ENCODE measurements at places on chromosomes 6 and 20.

- DNase-seq = no peak
Observed at GRCh38 chr6:106474466-106474865, 113.9 kb downstream of the CRYBG1 start.

- DNase-seq = no peak
Observed at GRCh38 chr6:18424201-18424600, 37.1 kb downstream of the RNF144B start.

DNA sequence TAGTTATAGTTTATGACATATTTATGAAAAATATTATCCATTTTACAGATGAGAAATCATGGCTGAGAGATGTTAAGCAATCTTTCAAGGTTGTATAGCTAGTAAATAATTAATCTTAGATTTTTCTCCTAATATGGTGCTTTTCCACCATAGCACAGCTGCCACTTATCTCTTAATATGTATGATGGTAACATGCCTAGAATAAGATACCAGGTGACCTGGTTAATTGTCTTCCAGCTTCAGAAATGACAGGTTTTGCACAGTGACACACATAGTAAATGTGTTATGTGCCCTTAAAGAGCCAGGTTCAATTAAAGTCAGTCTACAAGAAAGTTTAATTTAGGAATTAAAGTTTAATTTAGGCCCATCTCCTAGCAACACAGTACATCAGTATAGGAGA lies 14.8 kb downstream of the TUBB2A start:
- peak; percentile 57 for DNase-seq

- peak; percentile 58 for DNase-seq
Observed at GRCh38 chr6:12024699-12025434, 12.8 kb downstream of the HIVEP1 start.

DNA sequence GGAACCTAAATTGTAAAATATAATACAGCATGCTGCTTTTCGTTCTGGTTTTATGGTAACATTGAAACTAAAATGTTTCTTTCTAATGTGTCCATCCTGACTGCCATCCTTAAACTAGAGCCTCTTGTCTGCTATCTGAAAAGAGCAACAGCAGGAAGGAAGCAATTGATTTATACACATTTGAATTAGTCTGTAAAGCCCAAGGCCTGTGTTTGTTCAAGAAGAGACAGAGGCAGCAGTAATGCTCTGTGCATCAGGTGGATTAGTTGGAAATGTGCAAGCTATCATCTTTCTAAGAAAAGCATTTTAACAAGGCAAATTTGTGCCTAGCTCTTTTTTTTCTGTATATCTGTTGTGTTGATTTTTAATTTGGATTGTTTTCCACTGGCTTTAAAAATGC lies 128.6 kb downstream of the SCAF8 start:
- DNase-seq = no peak

GRCh38 chr20:37277253-37277593 lies 12.2 kb upstream of the MANBAL start:
- no peak for DNase-seq

DNA sequence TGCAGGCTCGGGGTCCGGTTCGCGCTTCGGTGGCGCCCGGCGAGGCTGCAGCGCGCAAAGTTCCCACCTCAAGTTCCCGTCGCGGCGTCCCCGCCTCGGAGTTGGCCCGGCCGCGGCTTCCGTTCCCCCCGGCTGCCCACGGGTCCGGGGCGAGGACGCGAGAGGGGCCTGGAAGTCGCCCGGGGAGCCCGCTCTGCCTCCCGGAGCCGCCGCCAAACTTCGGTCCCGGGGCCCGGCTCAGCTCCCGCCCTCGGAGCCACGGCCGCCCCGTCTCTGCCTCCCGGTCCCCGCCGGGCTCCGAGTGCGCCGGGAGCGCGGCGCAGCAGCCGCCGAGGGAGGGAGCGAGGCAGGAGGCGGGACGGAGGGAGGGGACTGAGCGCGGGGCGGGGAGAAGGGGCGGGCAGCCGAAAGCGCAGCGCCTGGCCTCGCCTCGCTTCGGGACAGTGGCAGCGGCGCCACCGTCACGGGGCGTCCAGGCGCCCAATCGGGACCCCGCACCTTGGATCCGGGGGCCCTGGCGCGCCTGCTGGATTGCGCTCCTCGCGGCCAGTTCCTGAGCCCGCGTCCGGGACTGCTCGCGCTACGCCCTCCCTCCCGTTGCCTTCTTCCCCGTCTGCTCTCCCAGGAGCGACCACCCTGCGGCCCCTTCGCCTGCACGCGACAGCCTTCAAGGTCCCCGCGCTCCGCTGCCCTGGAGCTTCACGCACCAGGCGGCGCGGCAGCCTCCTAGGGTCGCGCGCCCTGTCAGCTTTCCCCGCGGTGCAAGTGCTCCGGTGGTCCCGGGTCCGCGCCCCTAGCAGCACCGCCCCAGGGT lies at the start of gene KCNG1:
KCNG1 (minus strand) TSS at position 305 of the 814 bp plus-strand sequence. CDS start 12,769 bp downstream, outside the sequence.
- DNase-seq = peak; percentile 71

DNA sequence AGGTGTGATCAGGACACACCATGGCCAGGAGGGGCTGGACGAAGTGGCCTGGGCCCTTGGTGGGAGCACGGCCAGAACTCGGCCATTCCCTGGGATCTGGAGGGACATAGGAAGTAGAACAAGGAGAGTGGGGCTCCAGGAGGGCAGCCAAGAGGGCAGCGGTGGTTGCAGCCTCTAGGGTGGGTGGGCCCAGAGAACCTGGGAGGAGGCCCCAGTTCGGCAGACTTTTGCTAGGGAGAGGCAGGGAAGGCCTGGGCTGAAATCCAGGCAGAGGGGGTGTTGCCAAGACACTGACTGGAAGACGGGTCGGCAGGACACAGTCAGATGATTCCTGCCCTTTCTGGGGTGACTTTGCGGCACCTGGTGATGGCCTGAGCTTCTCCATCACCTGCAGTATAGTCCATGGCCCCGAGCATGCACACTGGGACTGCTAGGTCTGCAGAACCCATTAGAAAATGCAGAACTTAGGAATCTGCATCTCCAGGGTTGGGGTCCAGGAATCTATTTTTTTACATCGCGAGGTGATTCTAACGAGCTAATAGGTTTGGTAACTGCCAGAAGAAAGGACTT lies 224.8 kb downstream of the SYNDIG1 start:
- DNase-seq = no peak

DNA sequence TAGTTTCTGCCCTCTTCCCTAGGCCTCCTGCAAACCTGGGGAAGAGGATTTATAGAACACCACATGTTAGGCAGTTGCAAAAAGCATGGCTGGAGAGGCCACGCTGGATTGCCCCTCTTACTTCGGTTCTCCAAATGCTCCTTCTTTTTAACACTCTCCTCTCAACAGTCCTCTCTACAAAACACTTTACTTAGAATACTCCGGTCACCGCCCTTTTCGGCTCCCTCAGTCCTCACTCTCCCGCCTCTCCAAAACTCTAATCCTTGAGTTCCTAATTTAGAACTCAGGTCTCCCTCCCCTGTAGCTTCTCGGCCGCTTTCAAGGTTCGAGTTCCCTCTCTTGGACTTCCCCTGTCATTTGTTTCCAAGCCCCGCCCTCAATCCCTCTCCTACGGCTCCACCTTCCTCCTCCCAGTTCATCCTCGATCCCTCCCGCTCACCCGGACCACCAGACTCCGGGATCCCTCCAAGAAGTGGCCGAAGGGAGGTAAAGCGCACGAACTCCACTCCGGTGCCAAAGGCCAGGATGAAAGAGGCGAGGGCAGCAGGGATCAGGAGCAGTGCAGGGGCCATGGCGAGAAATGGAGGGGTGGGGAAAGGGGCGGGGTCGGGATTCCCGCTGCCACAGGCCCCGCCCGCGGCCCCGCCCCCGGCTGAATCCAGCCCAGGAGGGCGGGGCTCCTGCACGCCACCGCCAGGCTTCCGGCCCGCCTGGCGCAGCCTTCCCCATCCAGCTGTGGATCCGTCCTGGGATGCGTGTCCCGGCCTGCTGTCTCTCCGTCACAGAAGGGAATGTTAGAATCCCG lies at the start of gene NRM:
NRM (minus strand) TSS at position 582 of the 805 bp plus-strand sequence; CDS start at position 572, 10 bp downstream.
- DNase-seq = peak; percentile 94

- no peak for DNase-seq
Observed at GRCh38 chr6:137776786-137777686, 90.0 kb upstream of the TNFAIP3 start.

DNA sequence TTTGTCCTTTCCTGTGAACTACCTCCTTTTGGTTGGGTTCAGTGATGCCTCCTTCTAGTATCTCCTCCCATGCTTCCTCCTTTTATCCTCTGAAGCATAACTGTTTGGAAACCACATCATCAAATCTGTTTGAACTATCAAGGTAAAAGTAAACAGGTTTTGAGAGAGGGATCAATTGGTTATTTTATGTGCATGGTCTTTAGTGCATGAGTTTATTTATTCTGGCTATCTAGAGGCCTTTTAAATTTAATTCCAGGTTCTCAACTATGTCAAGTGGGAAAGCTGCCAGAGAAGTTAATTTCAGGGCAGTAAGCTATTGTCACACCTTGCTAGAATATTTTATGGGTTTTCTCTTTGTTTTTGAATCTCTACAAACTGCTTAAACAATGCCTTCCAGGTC lies 54.1 kb downstream of the WASF1 start:
- no peak for DNase-seq

GRCh38 chr6:52534966-52535390 lies 41.9 kb downstream of the TRAM2 start:
- DNase-seq = no peak

DNA sequence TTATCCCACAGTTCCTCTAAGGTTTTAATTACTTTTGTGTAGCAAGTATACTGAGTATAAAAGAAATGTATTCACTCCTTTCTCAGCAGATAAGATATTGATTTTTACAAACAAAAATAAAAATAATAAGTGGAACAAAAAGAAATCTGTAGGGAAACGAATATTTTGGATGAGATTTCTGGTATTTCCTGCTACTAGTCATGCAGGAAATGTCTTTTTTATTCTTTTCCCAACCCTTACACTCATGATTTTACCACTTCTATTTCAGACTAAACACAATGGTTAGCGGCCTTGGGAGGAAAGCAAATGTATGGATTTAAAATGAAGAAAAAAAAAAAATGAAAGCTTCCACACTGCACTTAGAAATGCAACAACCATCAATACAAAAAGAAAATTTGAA lies 580.5 kb upstream of the MARCKS start:
- no peak for DNase-seq

DNA sequence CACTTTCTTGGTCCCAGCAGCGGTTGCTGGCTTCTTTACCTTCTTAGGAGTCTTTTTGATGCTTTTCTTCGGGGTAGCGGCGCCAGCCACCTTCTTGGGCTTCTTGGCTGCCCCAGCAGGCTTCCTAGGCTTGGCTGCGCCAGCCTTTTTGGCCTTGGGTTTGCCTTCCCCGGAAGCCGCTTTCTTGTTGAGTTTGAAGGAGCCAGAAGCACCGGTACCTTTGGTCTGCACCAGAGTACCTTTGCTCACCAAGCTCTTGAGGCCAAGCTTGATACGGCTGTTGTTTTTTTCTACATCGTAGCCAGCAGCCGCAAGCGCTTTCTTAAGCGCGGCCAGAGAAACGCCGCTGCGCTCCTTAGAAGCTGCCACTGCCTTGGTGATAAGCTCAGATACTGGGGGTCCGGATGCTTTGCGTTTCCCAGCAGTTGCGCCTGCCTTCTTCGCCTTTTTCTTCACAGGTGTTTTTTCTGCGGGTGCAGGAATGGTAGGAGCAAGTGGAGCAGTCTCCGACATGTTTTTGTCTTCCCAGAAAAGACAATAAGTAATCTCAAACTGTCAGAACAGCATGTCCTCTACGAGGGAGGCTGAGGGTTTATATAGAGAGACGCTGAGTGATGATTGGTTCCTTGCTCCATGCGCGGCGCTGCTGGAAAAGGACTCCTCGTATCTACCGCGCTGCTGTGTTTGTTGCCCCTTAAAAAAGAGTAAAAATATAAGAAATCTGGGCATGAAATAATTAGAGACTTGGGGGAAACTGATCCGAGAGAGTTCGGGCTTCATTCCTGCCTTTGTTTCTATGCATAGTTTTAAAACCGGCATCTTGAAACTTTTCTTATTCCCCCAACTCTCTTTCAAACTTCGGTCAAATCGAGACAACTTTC lies 130.3 kb upstream of the BTN3A2 start:
- DNase-seq = peak; percentile 94

- DNase-seq = no peak
Observed at GRCh38 chr6:25602674-25602982, 49.4 kb upstream of the SCGN start.

- no peak for DNase-seq
Observed at GRCh38 chr20:2104236-2104635, 2.6 kb downstream of the STK35 start.

DNA sequence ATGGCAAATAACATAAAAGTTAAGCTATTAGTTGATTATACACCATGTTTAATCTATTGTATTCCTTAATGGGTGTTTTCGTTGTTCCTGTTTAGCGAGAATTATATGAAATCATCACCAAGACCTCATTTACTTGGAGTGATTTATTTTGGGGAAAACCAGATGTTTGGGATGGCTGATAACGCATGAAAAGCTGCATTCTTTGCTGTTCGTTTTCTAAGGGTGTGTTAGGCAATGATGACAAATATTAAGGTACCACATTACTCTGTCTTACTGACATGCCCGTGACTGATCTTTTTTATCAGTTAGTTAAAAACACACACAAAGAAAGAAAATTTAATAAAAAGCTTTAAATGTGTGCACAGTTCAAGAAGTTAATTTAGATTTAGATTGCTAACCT lies 176.4 kb downstream of the ZFP64 start:
- DNase-seq = no peak

DNA sequence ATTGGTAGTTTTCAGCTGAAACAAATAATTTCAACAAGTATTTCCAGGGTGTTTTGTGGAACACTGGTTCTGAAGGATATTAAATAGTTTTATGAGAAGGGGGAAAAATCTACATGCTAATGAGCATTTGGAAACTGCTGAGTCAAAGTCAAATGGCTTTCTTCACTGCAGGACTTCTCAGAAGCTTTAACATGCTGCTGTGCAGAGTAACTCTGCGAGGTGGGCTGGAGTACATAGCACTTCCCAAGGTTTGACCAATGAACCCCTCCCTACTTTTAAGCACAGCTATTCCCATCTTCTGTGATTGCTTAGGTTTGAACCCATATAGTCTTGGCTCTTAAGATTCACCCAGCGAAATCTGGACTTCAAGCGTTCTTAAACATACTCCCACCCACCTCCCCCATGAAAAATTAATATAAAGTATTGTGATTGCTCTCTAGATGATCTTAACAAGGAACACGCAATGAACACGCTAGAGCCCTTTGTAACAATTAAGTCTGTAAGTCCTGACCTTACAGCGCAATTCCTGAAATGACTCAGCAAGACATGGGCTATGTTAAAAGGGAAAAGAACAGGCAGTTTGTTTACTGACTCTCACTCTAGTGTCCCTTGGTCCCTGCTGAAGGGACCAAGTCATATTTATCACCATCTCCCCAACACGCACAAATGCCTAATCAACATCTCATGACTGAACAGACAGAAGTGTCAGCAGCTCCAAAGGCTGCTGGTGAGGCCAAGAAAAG lies 105.2 kb downstream of the NFATC2 start:
- no peak for DNase-seq

Measured in small intestine (tissue), 16 donors.